Hindlimb muscle (tissue), 1 donor: ENCODE measurements at places on chromosomes 6 and 20. TPM values are rescaled to one million over a fixed set of nuclear protein-coding genes. Genes with fewer than 3 reads are reported as not detected.

PKHD1 gene
- 9.5 TPM for polyA plus RNA-seq

CST2 gene
- polyA plus RNA-seq: not detected

TMEM244 gene
- polyA plus RNA-seq: not detected

ADGRF5 gene
- 28.9 TPM for polyA plus RNA-seq

WDR46 gene
- polyA plus RNA-seq: 58.4 TPM

SRMS gene
- not detected for polyA plus RNA-seq

GABRR1 gene
- 1.1 TPM for polyA plus RNA-seq

TGM3 gene
- 0.61 TPM for polyA plus RNA-seq

GRCh38 chr6:24107294-24107693 lies 18.7 kb upstream of the NRSN1 start:
- DNase-seq: no peak

- DNase-seq: peak; percentile 35
Measured at GRCh38 chr6:71190809-71191208, 97.8 kb upstream of the OGFRL1 start.

DNA sequence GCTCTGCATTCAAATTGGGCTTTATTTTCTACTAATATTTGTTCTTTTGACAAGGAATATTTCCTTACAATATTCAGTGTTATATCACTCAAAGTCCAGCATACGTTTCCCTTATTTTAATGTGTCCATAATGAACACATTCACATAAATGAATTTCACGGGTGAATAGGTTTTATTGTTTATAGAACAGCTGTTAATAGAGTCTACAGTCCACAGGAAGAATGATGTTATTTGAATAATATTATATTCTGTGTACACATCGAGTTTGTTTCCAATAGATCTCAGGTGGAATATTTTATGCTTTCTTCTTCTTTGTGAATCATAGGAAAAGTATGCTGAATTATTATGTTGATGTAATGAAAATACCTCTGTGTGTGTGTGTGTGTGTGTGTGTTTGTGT lies 582.4 kb downstream of the CDH26 start:
- no peak for DNase-seq

- DNase-seq: no peak
Measured at GRCh38 chr20:48717680-48718223, 110.0 kb downstream of the PREX1 start.

DNA sequence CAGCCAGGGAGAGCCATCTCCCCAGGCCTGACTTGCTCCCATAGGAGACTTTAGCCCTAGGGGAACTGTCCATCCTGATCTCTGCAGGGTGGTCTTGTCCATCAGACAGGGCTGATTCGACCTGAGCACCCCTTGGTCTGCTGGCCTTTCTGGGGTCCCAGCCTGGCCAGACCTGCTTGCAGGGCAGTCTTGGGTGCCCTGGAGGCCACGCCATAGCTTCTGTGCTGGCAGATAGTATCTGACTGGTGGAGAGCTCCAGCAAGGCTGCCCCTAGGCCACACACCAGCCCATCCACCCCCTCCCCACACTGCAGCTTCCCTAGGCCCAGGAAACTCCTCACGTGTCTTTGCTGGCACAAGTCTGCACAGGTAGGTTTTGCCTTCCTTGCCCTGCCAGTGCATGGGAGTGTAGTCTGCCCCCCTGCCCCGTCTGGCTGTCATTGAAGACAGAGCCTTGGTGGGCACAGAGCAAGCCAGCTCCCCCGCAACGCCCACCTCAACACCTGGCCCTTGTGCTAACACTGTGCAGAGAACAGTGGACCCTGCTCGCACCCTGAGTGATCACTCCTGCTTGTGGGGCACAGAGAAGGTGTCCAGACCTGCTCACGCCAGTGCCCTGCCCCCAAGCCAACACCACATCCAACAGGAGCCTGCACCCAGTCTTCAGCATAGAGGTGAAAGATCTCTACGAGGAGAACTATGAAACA lies 32.4 kb downstream of the CCN2 start:
- DNase-seq: no peak

DNA sequence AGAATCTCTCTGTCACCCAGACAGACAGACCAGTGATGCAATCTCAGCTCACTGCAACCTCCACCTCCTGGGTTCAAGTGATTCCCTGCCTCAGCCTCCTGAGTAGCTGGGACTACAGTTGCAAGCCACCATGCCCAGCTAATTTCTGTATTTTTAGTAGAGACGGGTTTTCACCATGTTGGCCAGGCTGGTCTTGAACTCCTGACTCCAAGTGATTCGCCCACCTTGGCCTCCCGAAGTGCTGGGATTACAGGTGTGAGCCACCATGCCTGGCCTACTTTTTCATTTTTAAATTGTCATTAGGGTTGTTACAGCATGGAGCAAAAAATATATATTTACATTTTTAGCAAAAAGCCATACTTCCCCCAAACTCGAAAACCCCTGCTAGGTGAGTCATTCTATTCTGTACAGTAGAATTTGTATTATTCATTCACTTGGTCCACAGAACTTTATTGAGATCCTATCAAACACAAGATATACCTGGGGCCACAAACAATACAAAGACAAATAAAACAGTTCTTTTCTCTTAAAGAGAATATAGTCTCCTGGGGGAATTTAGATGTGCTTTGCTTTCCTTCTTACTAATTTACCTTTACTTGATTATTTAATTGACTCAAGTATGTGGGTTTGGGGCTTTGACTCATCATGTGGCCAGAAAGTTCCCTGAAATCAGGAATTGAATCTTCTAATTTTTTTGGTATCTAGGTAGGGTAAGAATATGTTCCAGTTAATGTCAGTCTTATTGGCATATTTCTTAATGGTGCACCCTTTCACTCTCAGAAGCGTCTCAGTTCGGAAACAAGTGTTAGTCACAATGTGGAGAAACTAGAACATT lies 16.6 kb upstream of the CCND3 start:
- DNase-seq: no peak

DNA sequence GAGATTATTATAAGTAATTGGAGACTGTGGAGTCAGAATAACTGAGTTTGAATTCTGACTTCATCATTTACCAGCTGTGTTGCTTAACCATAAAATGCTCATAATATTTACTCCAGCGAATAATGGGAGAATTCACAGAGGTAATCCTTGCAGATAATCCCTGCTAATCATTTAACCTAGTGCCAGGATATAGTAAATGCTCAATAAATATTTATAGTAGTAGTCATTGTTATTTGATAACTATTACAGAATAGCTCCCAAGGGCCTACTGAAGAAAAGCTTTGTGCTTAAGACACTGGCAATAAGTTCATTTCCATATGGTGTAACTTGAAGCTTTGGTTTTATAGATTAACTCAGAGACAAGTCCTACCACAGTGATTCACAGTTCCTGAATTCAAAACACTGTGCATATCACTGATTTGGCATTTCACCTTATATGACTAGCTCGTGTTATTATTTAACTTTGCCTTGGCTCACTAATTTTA lies 208.8 kb upstream of the PLCB4 start:
- DNase-seq: no peak

GRCh38 chr6:111583986-111584385 lies 21.7 kb downstream of the TRAF3IP2 start:
- no peak for DNase-seq

DNA sequence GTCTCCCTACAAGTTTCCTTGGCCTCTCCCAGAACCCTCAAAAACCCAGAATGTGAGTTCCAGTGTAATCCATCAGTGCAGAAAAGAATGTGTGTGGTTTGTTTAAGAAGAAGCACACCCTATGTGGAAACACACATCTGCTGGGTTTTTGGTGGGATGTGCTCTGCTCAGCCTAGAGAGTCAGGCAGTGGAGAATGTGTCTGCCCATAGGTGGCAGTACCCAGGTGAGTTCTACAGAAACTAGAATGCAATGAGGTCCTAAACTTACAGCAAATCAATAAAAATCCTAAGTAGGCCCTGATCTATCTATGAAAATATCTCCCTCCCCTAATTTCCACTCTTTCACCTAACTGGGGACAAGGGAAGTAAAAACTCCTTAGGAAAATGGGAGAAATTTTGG lies 437.3 kb downstream of the DHX35 start:
- no peak for DNase-seq

GRCh38 chr20:32661820-32662528 lies 11.8 kb downstream of the C20orf203 start:
- DNase-seq: no peak

DNA sequence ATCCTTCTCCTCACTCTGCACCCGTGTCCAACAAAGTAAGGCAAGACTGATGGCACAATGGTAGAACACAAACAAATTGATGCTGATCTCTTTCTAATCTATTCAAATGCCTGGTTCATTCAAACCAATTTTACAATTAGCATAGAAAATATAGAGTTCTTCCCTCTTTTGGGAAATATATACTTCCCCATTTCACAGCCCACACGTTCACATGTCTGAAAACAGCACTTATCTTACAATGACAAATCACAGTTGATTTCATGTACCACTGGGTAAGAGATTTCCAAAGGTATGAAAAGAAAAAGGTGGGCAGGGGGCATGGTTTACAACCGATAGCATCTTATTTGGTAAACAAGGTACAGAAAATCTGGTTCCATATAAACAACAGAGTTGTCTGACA lies 137.6 kb downstream of the RNGTT start:
- no peak for DNase-seq

DNA sequence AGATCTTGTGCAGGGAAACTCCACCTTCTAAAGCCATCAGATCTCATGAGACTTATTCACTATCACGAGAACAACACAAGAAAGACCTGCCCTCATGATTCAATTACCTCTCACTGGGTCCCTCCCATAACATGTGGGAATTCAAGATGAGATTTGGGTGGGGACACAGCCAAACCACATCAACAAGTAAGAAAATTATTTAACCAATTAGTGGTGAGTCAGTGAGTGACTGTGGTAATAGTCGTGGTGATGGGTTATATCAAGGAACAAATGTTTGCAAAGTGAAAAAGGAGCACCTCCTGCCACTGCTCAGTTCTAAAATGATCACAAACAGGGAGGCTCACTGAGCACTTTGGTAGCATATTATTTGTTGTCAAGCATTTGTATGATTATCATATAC lies 20.6 kb downstream of the EPM2A start:
- no peak for DNase-seq

DNA sequence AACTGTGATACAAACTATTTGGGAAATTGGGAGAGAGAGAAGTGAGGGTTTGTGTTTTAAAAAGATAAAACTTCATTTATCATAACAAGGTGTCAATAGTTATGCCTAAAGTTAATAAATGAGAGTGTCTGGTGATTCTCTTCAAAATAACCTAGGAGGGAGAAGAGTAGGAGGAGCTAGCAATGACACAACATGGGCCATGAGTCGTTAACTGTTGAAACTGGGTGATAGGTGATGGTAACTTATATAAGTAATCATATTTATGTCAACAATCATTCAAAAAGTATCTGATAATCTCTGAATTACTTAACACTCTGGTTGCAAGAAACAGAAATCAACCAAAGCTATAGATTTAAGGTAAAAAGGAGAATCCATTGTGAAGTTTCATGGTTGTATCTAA lies 46.8 kb upstream of the INSM1 start:
- DNase-seq: no peak

DNA sequence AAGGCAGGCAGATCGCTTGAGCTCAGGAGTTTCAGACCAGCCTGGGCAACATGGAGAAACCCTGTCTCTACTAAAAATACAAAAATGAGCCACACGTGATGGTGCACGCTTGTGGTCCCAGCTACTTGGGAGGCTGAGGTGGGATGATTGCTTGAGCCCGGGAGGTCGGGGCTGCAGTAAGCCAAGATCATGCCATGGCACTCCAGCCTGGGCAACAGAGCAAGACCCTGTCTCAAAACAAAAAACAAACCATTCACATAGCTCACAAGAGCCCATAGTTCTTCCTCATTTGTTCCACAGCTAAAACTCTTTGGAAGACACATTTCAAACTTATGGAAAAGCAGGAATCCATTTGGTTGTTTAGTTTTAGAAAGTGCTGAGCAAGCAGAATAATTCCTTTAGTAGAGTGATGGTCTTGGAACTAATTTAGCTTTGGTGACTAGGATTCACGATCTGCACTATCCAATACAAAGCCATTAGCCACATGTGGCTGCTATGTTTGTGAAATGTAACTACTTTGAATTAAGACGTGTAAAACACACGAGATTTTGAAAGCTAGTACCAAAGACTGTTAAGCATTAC lies 4.1 kb downstream of the ZNFX1 start:
- DNase-seq: no peak

GRCh38 chr20:836190-836589 lies 2.7 kb downstream of the FAM110A start:
- DNase-seq: no peak

GRCh38 chr6:37686111-37686510 lies 11.6 kb downstream of the MDGA1 start:
- DNase-seq: no peak

DNA sequence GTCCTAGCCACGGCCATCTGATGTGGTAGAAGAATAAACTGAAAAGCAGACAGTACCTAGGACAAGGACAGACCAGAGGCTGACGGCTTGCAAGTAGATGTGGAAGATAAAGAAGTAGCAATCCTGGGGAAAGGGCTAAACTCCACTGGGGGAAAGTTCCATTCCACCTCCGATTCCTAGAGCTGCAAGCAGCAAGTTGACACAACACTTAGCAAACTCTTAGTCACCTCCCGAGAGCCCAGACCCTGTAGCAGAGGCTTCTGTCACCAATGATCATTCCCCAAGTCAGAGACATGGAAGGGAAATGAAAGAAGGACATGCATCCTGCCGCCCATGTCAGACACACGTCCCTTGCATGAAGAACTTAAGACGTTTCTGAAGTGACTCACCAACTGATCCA lies 99.2 kb upstream of the RPS6KA2 start:
- no peak for DNase-seq

GRCh38 chr20:47054945-47055344 lies 160.3 kb downstream of the EYA2 start:
- no peak for DNase-seq

- DNase-seq: no peak
Measured at GRCh38 chr6:148231572-148231971, 111.1 kb upstream of the SASH1 start.

DNA sequence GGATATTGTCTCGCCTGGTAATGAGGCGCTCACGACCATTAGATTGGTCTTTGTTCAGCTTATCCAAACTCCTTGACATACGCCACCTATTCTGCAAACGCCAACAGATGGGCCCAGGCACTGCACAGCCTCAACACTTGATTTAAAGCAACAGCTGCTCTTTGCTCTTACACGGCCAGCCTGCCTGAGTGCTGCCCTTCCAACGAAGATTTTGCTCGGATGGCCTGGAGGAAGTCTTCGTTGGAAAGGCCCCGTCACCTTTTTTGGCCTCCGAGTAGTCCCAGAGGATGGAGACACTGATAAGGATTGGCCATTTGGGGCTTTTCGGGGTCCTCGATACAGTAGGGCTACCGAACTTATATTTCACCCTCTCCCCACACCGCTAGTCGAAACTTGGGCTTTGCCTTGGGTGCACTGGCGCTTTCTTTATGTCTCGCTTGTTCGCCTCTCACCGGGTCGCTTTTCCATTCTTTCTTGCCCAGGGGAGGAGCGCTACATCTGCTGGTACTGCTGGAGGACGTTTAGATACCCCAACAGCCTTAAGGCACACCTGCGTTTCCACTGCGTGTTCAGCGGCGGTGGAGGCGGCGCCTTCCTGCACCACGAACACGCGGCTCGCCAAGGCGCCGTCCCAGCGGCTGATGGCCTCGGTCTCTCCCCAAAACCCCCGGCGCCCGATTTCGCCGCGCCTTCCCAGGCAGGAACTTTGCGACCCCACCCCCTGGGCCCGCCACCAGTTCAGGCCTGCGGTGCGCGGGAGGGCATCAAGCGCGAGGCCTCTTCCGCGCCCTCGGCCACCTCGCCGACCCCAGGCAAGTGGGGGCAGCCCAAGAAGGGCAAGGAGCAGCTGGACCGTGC lies 6.1 kb downstream of the PRDM13 start:
- no peak for DNase-seq
